ENCODE measurements at places on chromosomes 5 and 9.

GRCh38 chr5:154516475-154516874 lies 38.4 kb upstream of the HAND1 start:
- no peak for DNase-seq

DNA sequence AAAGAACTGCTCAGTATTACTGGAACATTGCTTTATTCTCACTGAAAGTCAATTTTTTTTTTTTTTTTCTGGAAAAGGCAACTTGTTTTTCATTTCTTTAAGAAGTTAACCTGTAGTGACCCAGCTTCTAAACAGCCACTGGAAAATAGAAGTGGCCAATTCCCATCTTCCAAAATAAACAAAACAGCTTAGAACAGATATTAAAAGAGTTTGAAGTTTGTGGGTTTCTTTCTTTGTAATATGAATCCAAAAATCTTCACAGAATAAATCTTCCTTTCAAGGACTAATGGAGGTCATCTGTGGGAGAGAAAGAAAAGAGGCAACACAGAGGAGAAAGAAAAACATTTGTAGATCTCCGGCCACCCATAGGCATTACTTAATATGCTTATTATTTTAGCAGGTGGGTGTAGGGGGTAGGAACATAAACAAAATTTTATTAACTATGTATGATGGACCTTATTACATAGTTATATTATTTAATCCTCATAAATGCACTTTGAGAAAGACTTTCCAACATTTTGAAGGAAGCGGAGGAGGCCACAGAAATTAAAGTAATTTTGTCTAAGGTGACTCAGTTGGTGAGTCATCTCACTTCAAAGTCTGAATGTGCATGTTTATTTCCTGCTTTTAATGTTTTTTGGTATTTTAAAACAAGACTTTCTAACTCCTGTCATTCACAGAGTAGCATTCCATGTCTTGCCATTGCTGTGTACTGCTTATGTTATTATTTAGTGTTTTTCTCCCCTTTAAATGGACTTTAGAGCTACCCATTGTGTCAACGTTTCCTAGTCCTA lies 1791.8 kb upstream of the WWC1 start:
- DNase-seq: no peak

- DNase-seq: no peak
Observed at GRCh38 chr5:111144352-111144930, 52.3 kb downstream of the WDR36 start.

- no peak for DNase-seq
Observed at GRCh38 chr5:181211208-181211607, 6.2 kb upstream of the TRIM7 start.

- no peak for DNase-seq
Observed at GRCh38 chr5:132024789-132025402, 13.4 kb upstream of the ACSL6 start.

DNA sequence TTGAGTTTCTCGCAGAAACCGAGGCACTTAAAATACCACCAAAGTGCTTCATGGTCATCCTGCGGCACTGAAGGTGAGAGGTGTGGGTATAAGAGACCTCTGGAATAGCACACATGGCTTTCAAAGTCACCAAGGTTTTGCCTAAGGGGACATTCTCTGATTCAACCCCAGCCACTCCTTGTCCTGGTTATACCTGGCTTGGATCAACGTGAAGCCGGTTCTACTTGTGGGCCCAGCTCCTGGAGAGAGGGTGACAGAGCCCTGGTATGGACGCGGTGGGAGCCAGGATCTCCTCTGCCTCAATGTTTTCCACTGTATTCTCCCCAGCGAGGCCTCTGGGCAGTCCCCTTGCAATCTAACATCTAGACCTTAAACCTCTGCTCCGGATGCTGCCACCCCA lies 132.0 kb downstream of the FSTL4 start:
- no peak for DNase-seq

- peak; percentile 4 for DNase-seq
Observed at GRCh38 chr5:37552770-37553719, 173.9 kb downstream of the WDR70 start.

DNA sequence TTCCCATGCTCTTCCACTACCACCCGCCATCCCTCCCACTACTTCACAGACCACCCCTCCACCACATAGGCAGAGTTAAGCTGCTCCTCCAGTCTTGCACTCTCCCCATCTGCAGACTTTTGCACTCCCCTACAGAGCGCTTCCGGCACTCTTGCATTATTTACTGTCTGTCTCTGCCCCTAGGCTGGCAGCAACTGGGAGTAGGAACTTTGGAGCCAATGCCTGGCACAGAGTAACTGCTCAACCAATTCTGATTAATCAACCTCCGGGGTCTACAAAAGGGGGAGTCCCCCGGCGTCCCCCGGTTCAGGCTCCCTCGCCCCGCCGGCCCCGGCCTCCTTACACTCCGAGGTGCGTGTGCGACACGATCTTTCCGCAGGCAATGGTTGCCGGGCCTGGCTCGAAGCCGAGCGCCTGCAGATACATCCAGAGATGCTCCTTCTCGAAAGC lies 498 bp downstream of the HAUS6 start:
- DNase-seq: no peak

- peak; percentile 42 for DNase-seq
Observed at GRCh38 chr5:116272281-116272941, 187.6 kb downstream of the COMMD10 start.

GRCh38 chr5:170865622-170866021 lies 3.8 kb downstream of the RANBP17 start:
- no peak for DNase-seq

- DNase-seq: no peak
Observed at GRCh38 chr5:54837093-54837492, 148.3 kb downstream of the ESM1 start.

- DNase-seq: peak; percentile 66
Observed at GRCh38 chr9:69771775-69772418, 12.1 kb upstream of the PTAR1 start.

GRCh38 chr9:88826771-88827181 lies 164.5 kb upstream of the S1PR3 start:
- peak; percentile 84 for DNase-seq

GRCh38 chr5:175854231-175855040 lies 16.9 kb upstream of the CPLX2 start:
- DNase-seq: no peak

DNA sequence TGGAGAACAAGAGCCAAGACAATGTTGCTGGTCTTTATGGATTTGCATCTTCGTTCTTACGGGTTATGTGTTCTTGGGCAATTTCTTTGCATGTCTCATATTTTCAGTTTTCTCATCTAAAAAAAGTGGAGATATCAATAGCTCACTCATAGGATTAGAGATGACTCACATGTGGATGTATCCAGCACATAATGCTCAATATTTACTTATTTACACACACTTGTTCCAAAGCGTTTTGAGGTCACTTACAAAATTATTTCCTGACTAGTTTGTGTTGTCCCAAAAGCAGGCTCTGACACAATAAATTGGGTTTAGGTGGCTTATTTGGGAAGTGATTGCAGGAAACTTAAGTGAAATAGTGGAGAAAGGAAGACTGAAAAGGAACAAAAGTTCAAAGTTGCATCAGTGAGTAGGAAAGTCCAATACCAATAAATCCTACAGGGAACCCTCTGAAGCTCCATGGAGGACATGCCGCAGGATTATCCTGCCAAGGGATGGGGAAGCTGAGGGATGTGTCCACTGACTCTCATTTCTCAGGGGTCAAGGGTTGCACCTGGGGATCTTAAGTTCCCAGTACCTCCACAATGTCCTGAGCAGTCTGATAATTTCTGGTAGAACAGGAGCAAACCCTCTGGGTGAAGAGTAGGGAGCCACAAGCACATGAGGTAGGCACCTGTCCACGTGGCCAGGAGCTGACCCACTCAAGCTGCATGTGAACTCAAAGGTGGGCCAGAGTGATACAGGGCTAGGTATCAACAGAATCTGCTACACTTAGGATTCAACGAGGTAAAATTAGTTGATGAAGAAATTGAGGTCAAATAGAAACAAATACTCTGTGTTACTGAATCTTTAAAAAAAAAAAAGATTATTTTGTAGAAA lies 37.4 kb upstream of the SLC44A1 start:
- no peak for DNase-seq

DNA sequence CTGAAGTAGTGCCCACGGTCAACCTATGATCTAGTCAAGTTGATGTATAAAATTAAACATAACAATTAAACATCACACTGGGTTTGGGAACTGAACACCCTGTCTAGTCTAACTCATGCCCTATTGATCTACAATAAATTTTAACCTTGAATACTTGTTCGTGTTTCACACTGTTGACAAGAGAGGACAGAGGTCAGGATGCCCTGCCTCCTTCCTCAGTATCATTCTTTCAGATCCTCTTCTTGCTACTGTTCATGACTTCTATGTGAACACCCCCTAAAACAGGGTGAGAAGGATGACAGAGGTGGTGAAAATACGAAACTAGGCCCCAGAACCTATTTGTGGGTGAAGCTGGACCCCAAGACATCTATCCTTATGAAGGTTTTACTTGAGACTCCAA lies 8.1 kb upstream of the MAT2B start:
- DNase-seq: no peak

GRCh38 chr5:56129288-56129687 lies 103.8 kb downstream of the ANKRD55 start:
- DNase-seq: no peak

DNA sequence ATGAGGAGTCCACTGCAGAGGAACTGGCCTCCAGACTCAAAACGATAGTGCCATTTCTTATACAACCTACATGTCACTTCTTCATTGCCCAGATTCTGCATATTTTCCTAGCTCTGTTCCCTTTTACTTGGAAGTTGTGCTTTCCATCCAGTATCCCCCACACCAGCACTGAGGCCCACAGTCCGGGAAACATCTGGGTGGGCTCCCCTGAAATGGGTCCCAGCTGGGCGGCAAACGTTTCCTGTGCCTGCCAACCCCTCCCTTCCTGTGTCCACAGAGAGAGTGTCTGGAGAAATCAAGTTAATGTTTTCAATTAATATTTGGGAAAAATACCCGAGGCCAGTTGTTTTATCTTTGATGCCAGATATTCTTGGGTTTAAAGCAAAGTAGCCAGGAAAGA lies 111.8 kb downstream of the COL23A1 start:
- DNase-seq: no peak

DNA sequence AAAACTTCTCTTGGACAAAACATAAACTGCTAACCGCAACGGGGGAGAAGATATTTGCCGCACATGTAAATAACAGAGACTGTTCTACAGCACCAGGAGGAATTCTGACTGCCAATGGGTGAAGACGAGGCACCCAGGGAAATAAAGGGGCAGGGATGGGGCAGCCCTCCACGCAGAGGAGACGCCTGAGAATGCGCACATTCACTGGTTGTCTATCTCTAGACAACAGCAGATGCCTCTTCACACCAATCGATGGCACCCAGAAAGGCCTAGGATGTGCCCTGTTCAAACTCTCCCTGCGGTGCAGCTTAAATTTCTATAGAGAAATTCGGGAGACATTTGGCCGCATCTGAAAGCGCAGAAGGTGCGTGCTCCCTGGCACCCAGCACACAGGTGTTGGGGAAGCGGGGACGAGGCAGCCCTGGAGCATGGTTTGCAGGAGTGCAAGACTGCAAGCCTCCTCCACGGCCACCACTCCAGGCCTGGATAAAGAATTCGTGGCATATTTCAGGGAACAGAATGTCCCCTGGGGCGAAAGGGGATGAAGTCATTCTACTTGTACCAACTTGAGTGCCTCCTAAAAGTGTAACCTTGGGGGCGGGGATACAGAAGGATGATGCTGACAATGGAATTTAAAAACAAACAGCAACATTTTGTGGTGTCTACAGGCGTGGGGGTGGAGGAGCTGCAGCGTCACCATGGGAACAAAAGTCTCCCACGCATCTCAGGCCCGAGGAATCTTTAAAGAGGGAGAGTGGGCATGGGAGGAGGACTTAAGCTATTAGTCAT lies 6.3 kb upstream of the IRX2 start:
- DNase-seq: no peak

DNA sequence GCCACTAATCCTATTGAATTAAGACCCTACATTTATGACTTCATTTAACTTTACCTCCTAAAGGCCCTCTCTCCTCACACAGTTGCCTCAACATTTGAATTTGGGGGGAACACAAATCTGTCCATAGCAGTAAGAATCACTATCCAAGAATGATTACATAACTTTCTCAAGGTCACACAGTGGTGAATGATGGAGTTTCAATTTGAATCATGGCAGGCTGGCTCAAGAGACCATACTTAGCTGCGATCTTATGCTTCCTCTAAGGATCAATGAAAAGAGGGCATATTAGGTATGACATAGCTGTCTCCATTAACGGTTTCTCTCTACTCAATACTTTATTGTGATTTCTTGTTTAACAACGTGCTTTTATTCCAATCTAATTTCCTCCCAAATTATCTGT lies 44.1 kb upstream of the PDE4D start:
- DNase-seq: no peak

DNA sequence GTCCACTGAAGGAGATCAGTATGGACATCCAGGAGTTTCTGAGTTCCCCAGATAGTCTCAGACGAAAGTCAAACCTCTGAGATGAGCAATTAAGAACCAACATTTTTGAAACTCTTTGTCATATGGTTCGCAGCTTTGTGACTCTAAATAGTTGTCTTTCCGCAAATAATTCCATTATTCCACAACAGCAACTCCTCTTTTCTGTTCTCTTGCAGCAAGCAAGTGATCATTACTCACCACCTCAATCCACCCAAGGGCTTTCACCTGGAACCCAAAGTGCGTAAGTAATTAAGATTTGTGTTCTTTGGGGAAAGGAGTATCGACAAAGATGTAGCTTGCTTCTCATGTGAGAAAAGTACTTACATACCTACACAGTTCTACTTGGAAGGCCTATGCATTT lies 15.6 kb downstream of the MTX3 start:
- DNase-seq: no peak

GRCh38 chr9:109385499-109385898 lies 64.6 kb upstream of the EPB41L4B start:
- DNase-seq: no peak

DNA sequence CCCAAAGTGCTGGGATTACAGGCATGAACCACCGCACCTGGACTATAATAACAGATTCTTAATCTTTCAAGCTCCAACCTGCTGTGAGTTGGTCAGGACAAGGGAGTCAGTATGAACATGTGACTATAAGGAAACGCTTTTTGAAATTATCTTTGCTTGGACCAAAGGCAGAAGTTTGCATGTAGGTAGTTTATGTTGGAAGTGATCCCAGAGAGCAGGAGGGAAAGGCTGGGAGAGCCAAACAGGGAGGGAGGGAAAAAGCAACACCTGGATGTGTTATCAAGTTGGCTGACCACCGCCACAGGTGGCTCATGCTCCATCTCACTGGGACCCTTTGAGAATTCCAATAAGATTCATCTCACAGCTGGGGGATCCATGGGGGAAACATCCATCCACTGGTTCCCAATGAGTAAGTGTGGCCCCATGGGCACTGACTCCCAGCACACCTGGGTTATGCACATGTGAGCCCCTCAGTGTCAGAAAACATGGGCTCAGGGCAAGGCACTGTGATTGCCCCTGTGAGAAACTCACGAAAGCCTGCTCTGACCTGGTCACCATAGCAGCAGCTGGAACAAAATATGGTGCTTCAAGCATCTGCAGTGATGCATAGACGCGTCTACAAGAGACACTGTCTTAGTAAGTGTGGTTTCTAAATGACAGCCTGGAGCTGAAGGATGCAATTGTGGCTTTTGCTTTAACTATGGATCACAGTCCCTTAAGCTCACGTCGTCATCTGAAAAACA lies 62.1 kb downstream of the ARSB start:
- no peak for DNase-seq

GRCh38 chr5:438481-438981 lies 4.4 kb upstream of the EXOC3 start:
- no peak for DNase-seq

Measured in AG09309 (cell line).